ENCODE measurements at places on chromosomes 3 and 15. TPM values are rescaled to one million over a fixed set of nuclear protein-coding genes. Genes with fewer than 3 reads are reported as not detected.

- H3K36me3 ChIP-seq: no peaks in the 10 kb centered on the region
- DNase-seq: no peak
- no peaks in the 10 kb centered on the region for H3K4me1 ChIP-seq
- H3K4me3 ChIP-seq: no peak overlapping the region
- H3K27ac ChIP-seq: peak overlapping the region; percentile 47
These were observed 484.2 kb upstream of the ATP11B start for GRCh38 chr3:182309120-182309519.

- H3K36me3 ChIP-seq: no peaks in the 10 kb centered on the region
- no peaks in the 10 kb centered on the region for H3K4me1 ChIP-seq
- H3K4me3 ChIP-seq: no peak overlapping the region
- no peak for DNase-seq
- peaks cover 23% of the 10 kb centered on the region for H3K27me3 ChIP-seq
- H3K27ac ChIP-seq: no peak overlapping the region
These were observed 19.3 kb upstream of the LYSMD4 start for GRCh38 chr15:99752556-99752955.

DNA sequence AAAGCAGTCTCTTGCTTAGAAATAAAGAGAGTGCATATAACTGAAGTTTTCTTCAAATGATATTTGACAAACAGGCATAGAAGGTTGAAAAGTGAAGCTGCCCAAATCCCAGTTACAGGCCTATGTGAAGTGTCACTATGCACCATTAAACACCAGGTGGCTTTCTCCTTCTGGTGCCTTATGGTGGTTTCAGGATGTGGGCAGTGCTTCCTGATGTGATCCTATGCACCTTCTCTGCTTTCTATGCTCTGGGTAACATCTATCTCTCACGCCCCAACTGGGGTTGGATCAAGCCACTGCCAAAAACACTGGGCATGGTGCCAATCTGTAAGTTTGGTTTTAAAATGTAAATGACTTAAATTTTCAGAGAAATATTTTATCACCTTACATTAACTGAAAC is 744.7 kb downstream of the TUSC7 start:
- H3K4me1 ChIP-seq: no peaks in the 10 kb centered on the region
- no peaks in the 10 kb centered on the region for H3K36me3 ChIP-seq
- DNase-seq: no peak
- H3K4me3 ChIP-seq: no peak overlapping the region
- no peaks in the 10 kb centered on the region for H3K27me3 ChIP-seq

Gene ABHD14A
- polyA plus RNA-seq: 9.6 TPM

Gene RTF1
- polyA plus RNA-seq: 69.5 TPM

DNA sequence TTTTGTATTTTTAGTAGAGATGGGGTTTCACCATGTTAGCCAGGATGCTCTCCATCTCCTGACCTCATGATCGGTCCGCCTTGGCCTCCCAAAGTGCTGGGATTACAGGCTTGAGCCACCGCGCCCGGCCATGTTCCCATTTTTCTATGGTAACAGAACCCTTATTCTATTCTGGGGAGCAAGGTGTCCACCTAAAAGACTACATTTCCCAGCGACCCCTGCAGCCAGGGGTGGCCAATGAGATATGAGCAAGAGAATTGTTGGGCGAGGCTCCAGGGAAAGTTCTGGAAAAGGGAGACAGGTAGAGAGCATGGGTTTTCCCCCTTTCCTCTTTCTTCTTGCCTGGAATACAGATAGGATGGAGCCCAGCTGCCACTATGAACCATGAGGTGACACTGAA is 96.9 kb downstream of the LINGO1 start:
- peaks cover 3% of the 10 kb centered on the region for H3K4me1 ChIP-seq
- H3K4me3 ChIP-seq: no peak overlapping the region
- peaks cover 8% of the 10 kb centered on the region for H3K27me3 ChIP-seq
- H3K36me3 ChIP-seq: no peaks in the 10 kb centered on the region
- DNase-seq: peak; percentile 41
- H3K27ac ChIP-seq: no peak overlapping the region

- no peak overlapping the region for H3K4me3 ChIP-seq
- no peak for DNase-seq
- no peaks in the 10 kb centered on the region for H3K27me3 ChIP-seq
- no peak overlapping the region for H3K27ac ChIP-seq
- H3K36me3 ChIP-seq: no peaks in the 10 kb centered on the region
- no peaks in the 10 kb centered on the region for H3K4me1 ChIP-seq
These were observed 637.9 kb downstream of the PLOD2 start for GRCh38 chr3:145522893-145523651.

DNA sequence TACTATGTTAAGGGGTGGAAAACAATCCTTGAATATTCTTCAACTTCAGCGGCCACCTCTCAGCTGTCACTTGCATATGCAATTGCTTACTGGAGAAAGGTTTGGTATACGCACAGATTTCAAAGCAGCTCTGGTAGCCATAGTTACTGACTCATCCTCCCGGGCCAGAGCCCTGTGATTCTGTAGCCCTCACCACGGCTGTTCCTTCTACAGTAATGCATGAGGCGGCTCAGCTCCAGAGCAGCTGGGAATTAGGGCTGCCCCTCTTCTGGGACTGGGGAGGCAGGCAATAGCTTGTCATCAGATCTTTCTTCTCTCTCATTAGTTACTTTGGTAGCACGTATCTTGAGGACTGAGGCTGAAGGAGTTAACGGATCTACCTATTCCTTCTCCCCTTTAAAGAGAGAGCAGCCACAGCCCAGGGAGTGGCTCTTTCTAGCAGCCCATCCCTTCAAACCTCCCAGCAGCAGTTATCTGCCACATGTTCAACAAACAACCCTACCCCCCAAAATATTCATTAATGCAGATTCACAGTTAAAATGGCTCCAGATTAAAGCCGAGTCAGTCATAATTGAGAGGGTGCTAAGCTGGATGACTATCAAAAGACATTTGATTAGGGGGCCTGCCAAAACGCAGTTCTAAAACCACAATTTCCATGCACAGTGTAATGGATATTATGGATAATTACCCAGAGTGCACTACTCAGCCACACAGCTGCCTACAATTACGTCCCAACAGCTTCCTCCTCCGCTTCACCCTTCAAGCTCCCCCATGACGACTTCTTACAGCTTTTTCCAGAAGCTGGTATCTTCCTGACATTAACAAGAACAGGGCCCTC is 54.7 kb downstream of the ETV5 start:
- no peak for DNase-seq
- H3K27ac ChIP-seq: no peak overlapping the region
- H3K27me3 ChIP-seq: no peaks in the 10 kb centered on the region
- H3K36me3 ChIP-seq: peaks cover 29% of the 10 kb centered on the region

DNA sequence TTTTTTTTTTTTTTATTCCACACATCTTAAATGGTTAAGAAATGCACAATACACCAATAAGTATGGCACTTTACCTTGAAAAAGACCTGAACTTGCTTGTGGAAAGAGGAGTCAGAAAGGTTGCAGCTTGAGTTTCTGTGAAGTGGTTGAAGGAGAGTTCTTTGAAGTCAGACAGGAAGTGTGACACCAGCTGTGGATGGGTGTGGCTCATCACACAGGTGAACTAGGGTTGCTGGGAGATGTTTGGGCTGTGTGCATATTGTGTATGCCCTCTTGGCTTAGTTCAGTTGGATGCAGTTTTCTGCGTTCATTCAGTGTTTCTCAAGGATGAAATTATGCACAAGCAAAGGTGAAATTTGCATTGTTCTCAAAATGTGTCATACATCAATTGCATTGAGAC is 6.3 kb downstream of the AEN start:
- H3K27me3 ChIP-seq: no peaks in the 10 kb centered on the region
- H3K27ac ChIP-seq: no peak overlapping the region
- peaks cover 96% of the 10 kb centered on the region for H3K36me3 ChIP-seq
- H3K4me1 ChIP-seq: peaks cover 9% of the 10 kb centered on the region
- DNase-seq: no peak
- no peak overlapping the region for H3K4me3 ChIP-seq

Gene SLC12A1
- polyA plus RNA-seq: not detected

DNA sequence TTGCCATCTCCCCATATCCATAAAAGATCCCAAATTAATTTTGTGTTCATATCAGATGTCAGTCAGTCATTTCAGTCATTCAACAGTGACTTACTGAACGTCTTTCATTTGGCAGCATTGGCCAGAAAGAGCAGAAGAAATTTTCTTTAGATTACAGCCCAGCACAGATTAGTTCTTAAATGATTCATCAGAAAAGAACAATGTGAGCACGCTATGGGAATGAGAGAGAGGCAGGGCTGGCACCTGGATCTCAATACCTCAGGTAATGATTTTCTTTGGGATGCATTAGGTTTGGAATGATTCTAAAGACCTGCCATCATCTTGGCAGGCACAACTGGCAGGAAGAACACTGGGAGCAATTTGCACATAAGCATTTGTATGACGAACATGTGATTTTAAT is 41.6 kb downstream of the FBN1 start:
- H3K27ac ChIP-seq: no peak overlapping the region
- no peaks in the 10 kb centered on the region for H3K36me3 ChIP-seq
- H3K27me3 ChIP-seq: no peaks in the 10 kb centered on the region
- no peak for DNase-seq

DNA sequence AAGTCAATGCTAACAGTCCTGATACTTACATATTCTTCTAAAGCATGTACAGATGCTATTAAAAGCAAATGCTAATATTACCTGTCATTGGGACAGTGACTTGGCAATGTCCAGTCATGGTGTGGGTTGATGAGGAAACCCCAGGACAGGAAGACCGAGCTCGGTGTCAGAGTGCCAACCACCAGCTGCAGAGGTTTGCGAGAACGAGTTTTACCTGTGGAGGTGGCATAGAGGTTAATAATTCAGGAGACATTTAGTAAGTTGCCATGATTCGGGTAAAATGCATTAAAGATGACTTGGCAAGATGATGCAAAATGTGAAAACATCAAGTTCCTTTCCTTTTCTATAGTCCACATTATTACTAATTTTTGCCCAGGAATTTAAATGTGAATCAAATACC is 94.5 kb downstream of the ABI3BP start:
- no peak overlapping the region for H3K27ac ChIP-seq
- H3K4me3 ChIP-seq: no peak overlapping the region
- H3K36me3 ChIP-seq: no peaks in the 10 kb centered on the region
- 0 out of 3 replicates have a peak, but pooled peaks cover 2% of the 10 kb centered on the region for H3K27me3 ChIP-seq

- H3K36me3 ChIP-seq: peaks cover 60% of the 10 kb centered on the region
- peak; percentile 47 for DNase-seq
- H3K4me3 ChIP-seq: no peak overlapping the region
- peaks cover 6% of the 10 kb centered on the region for H3K4me1 ChIP-seq
These were observed 7.4 kb downstream of the RPL14 start for GRCh38 chr3:40464339-40465110.

- H3K27ac ChIP-seq: no peak overlapping the region
- H3K36me3 ChIP-seq: no peaks in the 10 kb centered on the region
- no peak for DNase-seq
- H3K4me3 ChIP-seq: no peak overlapping the region
- H3K4me1 ChIP-seq: no peaks in the 10 kb centered on the region
These were observed 753.5 kb upstream of the NECTIN3 start for GRCh38 chr3:110318108-110318507.

GRCh38 chr3:83321457-83321856 is 1560.0 kb upstream of the GBE1 start:
- H3K36me3 ChIP-seq: no peaks in the 10 kb centered on the region
- no peak for DNase-seq
- no peaks in the 10 kb centered on the region for H3K27me3 ChIP-seq
- no peaks in the 10 kb centered on the region for H3K4me1 ChIP-seq
- no peak overlapping the region for H3K27ac ChIP-seq

DNA sequence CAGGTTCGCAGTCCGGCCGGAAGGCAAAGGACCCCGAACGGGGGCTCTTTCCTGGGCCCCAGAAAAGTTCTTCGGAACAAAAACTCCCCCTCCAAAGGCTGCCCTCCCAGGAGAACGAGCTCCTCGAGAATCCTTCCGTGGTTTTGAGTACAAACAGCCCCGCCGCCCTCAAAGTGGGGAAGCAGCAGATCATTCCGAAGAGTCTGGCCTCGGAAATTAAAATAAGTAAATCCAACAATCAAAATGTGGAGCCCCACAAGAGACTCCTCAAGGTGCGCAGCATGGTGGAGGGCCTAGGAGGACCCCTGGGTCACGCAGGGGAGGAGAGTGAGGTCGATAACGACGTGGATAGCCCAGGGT is 1.3 kb downstream of the ARHGEF26 start:
- no peak for DNase-seq
- peaks cover 16% of the 10 kb centered on the region for H3K4me1 ChIP-seq
- H3K27me3 ChIP-seq: peaks cover 22% of the 10 kb centered on the region
- H3K27ac ChIP-seq: no peak overlapping the region
- no peak overlapping the region for H3K4me3 ChIP-seq

Gene ACTRT3
- polyA plus RNA-seq: not detected

DNA sequence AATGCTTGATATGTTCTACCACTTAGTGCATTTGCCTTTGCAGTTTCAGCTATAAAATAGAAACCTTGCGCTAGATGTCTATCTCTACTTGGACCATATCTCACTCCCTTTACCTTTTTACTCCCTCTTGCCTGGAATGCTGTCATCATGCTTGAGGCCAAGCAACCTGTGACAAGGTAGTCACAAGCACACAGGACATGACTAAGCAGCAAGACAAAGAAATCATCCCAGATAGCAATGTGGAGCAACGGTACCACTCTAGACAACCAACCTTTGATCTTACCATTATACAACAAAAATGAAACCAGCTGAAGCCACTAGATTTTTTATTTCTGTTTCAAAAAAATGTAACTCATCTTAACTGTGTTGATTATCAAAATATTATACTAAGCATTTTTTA is 50.5 kb upstream of the SPSB4 start:
- no peaks in the 10 kb centered on the region for H3K36me3 ChIP-seq
- H3K4me3 ChIP-seq: no peak overlapping the region
- DNase-seq: no peak
- peaks cover 6% of the 10 kb centered on the region for H3K27me3 ChIP-seq
- no peak overlapping the region for H3K27ac ChIP-seq

GRCh38 chr15:23403550-23403949 is 43.5 kb downstream of the GOLGA6L2 start:
- H3K27me3 ChIP-seq: peaks cover 17% of the 10 kb centered on the region
- no peaks in the 10 kb centered on the region for H3K36me3 ChIP-seq
- no peak for DNase-seq
- H3K4me3 ChIP-seq: no peak overlapping the region

DNA sequence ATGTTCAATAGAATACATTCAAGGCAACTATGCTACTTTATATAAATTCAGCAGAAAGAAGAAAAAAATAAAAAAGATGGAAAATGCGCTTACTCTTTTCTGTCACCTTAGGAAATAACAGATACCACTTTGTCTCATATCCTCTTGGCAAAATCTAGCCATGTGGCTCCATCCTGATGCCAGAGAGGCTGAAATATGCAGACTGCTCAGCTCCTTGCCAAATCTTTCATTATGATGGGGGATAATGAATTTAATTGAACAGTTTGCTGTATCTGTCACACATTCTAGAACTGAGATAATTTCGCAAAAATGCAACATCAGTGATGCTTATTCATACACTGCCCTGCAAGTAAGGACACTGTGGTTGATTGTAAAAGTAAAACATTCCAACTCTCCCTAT is 1081.5 kb downstream of the PLOD2 start:
- H3K27ac ChIP-seq: no peak overlapping the region
- no peak overlapping the region for H3K4me3 ChIP-seq
- H3K27me3 ChIP-seq: no peaks in the 10 kb centered on the region
- H3K36me3 ChIP-seq: no peaks in the 10 kb centered on the region
- no peak for DNase-seq
- no peaks in the 10 kb centered on the region for H3K4me1 ChIP-seq

Gene PPP2R3A
- 0.11 TPM for polyA plus RNA-seq

Gene CPLX3
- polyA plus RNA-seq: not detected

Gene PIGB
- polyA plus RNA-seq: 12.5 TPM

Data from K562 (cell line).